ENCODE measurements at places on chromosomes 12 and 14.

DNA sequence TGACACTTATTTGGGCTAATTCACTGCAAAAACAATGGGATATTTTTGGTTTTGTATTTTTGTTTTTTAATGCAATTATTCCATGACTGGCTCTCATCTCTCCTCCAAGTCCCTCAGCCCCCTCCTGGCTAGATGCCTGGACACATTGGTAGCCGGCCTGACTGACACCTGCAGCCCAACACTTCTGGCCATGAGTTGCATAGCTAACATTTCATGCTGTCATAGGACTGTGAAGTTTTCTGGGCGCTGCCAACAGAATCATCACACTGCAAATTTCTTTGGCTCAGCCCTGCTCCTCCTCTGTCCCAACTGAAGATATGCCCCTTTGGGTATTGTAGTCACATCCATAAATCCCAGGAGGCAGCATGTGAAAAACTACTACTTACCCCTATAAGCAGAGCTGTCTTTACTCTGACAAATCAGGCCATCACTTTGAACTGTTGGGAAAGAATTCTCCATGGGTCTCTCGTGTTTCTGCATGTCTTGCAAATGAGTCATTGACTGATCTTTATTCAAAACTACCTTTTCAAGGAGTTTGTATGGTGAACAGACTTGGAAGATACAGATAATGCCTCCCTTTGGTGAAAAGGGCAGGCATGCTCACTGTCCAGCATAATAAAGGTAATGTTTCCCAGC is 126.7 kb upstream of the LGR5 start:
- no peak for DNase-seq

DNA sequence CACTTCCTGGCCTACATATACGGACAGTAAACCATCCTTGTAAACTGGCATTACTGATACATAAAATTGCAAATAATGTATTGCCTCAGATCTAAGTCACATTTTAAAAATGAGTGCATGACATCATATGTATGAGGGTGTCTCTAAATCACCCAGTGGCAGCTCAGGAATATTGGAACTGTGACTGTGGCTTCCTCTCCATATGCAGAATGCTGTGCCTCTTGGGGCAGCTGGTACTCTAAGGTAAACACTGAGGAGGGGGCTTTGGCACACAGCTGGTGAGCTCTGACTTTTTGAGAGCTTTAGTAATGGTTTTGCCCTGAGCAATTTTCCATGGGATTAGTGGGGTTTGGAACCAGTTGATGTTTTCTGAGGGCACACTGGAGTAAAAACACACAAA is 263.7 kb downstream of the BMP4 start:
- DNase-seq = no peak

GRCh38 chr12:24544368-24544767 is 404.5 kb downstream of the BCAT1 start:
- DNase-seq = no peak

GRCh38 chr12:124852911-124853427 is 10.7 kb downstream of the SCARB1 start:
- DNase-seq = no peak

GRCh38 chr12:30695199-30696102 is at the start of gene IPO8:
TSS of gene IPO8 (minus strand) at chr12:30695869. CDS start at chr12:30695647, 222 bp downstream.
- DNase-seq = peak; percentile 72

DNA sequence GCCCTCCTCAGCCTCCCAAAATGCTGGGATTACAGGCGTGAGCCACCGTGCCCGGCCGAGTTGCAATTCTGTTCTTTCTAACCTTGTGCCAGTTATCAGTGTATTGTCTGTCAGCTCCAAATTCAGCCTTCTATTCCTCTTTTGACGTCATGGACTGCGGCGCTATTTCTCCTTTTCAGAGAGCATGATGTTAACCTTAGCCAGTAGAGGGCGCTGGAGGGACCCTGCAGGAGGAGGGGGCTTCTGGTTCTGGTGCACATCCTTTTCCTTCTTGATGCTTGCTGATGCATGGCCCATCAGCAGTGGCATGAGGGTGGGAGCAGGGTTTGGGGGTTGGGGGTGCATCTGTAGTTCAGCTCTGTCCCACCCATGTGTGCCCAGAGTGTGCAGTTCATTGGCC is 179.3 kb upstream of the RMST start:
- no peak for DNase-seq

- DNase-seq = no peak
Measured at GRCh38 chr12:103268831-103269514, 226.8 kb downstream of the C12orf42 start.

GRCh38 chr12:24928131-24928530 is 20.8 kb downstream of the BCAT1 start:
- no peak for DNase-seq

DNA sequence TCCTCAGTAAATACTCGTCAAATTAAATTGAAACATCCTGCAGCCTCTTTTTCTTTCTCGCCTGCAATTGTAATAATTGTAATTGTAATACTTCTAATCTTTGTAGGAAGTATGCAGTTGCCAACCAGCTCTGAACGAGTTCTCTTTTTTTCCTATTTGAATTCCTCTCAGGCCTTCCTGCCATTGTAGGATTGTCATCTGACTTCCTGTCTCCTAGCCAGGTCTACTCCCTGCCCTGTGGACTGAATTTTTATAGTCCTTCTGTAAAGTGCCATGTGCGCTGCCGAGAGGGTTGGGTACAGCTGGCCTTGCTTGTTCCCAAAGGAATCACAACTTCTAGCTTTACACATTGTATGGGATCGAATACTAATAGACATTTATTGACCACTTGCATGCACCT is 183.3 kb downstream of the SSPN start:
- DNase-seq = no peak

DNA sequence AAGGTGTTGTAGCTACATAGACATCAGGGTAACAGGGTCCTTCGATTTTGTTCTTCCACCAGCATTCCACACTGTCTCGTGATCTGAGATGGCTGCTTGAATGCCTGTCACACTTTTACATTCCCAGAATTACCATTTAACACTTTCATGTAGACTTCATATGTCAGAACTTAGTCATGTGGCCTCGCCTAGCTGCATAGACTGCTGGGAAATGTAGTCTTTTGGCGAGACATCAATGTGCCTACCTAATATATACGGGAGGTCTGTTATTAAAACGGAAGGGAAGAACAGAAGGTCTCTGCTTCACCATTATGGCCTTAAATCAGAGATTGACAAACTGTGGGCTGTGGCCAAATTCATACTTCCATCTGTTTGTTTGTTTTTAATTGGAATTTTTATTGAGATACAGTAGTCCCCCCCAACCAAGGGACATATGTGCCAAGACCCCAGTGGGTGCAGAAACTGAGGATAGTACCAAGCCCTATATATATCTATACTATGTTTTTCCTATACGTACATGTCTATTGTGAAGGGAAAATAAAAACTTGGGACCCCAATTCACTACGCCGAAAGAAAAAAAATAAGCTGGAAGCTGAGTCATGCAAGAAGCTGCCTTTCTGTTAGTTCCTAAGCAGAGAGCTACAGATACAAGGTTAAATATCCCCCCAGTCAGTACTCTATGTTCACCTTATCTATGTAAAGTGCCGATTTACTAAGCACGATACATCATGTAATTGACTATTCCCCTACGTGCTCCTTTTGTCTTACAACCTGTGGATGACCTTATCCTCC is 11.3 kb upstream of the HRK start:
- DNase-seq = no peak

- no peak for DNase-seq
Measured at GRCh38 chr12:58479401-58479800, 440.9 kb downstream of the LRIG3 start.

- no peak for DNase-seq
Measured at GRCh38 chr12:97535582-97535981, 73.0 kb downstream of the RMST start.

GRCh38 chr12:43098766-43099550 is 453.0 kb downstream of the ADAMTS20 start:
- DNase-seq = no peak

DNA sequence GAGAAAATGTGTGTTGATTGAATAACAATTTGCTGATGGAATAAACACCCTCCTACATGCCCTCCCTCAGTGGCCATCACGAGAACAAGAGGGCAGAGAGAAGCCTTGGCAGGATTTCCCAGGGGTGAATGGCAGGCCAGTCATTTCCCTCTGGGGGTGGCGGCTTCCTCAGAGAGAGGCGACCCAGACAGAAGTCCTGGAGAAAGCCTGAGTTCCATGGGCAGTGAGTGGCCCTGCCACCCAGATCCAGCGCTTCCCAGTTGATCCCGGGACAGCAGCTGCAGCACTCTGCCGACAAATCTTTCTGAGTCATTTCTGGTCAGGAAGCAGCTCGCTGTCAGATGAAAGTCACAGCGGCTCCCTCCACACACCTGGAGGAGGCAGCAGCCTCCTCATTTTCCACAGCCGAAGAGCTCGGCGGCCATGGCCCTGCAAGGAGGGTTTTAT is 123.0 kb downstream of the SCARB1 start:
- no peak for DNase-seq

DNA sequence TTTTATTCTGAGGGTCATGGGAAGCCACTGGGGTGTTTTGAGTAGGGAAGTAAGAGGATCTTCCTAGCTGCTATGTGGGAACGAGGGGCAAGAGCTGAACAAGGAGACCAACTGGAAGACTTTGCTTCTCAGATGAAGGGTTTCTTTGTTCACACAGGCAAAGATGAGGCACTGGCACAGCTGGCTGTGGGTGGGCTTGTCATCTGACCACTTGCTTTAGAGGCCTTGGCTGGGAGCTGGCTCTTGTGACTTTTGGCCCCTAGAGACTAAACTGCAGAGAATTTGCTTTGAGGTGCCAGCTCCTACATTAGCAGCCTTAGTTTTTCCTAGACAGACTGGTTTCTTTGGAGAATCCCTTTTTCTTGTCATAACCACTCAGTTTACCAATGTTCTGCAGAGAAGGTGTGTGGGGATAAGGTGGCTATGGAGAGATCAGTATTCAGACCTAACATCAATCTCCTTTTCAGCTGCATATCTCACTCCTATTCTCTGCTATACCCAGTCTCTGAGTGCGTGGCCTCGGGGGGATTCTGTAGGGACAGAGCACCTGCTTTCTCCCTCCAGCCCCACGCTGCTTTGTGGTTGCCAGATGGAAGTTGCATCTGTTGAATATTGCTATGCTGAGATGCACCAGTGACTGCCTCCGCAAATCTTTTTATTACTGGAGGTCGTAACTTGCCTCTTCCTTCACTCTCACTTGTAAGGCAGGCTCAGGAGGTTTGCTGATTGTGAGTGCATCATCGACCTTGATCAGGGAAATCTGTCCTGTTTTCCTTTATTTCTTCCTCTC is 12.7 kb downstream of the PPP2R5C start:
- DNase-seq = no peak

DNA sequence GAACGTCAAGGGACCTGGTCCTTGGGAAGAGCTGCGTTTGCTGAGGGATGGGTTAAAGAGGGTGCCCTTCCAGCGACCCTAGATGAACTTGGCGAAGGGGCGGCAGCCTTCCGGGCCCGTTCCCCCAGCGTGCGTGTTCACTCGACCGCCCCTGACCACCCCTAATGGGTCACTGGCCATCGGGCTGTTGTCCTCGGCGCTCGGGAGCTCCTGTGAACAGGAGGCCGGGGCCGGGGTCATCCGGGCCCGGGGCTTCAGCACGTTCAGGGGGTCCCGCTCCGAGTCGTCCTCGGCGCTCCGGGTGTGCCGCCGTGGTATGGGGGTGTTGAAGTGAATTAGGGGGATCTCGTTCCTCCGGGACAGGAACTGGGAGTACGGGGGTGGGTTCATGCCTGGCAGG is 9.2 kb downstream of the FGF23 start:
- DNase-seq = no peak

GRCh38 chr14:74190927-74191575 is 48.2 kb upstream of the VSX2 start:
- DNase-seq = no peak

GRCh38 chr12:30461026-30461615 is 234.5 kb downstream of the IPO8 start:
- DNase-seq = no peak

DNA sequence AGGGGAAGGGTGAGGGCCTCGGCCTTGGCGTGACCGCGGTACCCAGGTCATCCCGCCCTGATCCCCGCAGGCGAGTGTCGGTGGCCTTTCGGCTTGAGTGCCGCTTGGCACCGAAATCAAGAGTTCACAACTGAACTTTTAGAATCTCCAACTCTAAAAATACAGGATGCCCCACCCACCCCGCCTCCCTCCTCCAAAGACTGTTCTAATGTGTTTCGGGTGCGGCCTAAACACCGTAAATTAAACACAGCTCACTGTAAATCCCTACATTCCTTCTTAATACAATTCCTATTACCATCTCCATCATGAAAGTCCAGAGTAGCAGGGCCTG is 11.4 kb downstream of the SCNN1A start:
- no peak for DNase-seq

- no peak for DNase-seq
Measured at GRCh38 chr12:84627593-84627992, 285.0 kb downstream of the SLC6A15 start.

DNA sequence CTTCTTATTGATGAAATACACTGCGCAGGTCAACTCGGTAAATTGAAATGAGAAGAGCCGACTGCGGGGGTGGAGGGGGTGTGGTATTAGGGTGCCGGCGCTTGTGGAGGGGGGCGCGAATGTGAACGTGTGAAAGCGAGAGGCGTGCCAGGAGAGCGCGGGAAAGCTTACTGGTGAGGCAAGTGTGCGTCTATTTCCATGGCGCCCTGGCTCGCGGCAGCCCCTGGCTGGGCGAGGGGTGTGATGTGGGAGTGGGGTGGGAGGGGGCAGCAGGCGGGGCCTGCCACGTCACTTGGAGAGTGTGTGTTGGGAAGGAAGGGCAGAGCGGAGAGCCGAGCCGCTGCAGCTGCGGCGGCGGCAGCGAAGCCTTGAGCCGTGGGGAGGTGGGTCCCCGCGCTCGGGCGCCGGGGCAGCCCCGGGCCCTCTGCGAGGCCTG is 88.8 kb downstream of the GALNT8 start:
- DNase-seq = no peak

DNA sequence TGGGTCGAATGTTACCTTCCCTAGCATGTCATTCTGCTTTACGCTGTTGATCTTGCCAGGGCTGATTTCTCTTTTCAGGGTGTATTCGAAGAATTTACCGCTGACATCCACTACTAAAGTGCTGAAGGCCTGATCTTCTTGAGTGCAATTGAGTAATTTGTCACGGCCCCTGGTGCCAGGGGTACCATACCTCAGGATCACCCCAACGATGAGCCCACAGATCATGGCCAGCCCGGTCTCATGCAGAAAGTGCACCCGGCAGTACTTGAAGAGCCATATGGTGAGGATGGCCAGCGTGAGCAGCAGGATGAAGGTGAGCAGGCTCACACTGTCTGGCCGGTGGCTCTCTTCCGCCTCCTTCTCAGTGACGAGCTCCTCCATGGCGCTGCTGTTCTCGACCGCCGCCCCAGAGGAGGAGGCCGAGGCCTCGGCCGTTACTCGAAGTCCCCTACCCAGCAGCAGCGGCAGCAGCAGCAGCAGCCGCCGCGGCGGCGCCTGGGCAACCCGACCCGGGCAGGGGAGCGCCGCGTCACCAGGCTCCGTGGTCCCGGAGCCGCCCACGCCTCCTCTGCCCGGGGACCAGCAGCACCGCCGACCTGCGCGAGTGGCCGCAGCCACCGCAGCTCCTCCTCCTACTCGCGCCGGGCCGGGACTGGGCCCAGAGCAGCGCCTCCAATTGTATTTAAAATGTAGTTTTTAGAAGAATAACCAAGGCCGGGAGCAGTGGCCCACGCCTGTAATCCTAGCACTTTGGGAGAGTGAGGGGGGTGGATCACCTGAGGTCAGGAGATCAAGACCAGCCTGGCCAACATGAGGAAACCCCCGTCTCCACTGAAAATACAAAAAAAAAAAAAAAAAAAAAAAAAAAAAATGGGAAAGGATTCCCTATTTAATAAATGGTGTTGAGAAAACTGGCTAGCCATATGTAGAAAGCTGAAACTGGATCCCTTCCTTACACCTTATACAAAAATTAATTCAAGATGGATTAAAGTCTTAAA is 58.5 kb upstream of the TMPO start:
- no peak for DNase-seq
